ENCODE measurements at places on chromosomes 5 and 9. TPM values are rescaled to one million over a fixed set of nuclear protein-coding genes. Genes with fewer than 3 reads are reported as not detected.

The COL5A1 gene
- total RNA-seq: 263 TPM

The TLX3 gene
- not detected for total RNA-seq

The CCL28 gene
- 2.3 TPM for total RNA-seq

The LRRC14B gene
- not detected for total RNA-seq

The LCN2 gene
- not detected for total RNA-seq

The HOMER1 gene
- total RNA-seq: 5.1 TPM

The JAK2 gene
- 3.5 TPM for total RNA-seq

The CAMK2A gene
- total RNA-seq: not detected

The ENC1 gene
- total RNA-seq: 120 TPM

The SETD9 gene
- total RNA-seq: 17.6 TPM

The TPPP gene
- 1.1 TPM for total RNA-seq

The FOXD4L3 gene
- not detected for total RNA-seq

The HIGD2A gene
- 131 TPM for total RNA-seq

The CYSRT1 gene
- total RNA-seq: 2.9 TPM

The EQTN gene
- total RNA-seq: not detected

The CACNA1B gene
- 0.16 TPM for total RNA-seq

The EFNA5 gene
- 17.6 TPM for total RNA-seq

The LHX6 gene
- under 0.01 TPM for total RNA-seq

The IL4 gene
- total RNA-seq: not detected

The SPINK13 gene
- total RNA-seq: not detected

The SCGB3A2 gene
- total RNA-seq: not detected

The TRIM7 gene
- total RNA-seq: 4.1 TPM

The PCDHB11 gene
- total RNA-seq: 0.63 TPM

The CSF2 gene
- total RNA-seq: 0.25 TPM

The ITK gene
- total RNA-seq: not detected

The TTC33 gene
- total RNA-seq: 3.7 TPM

The GLIPR2 gene
- total RNA-seq: 61.2 TPM

The PPWD1 gene
- 10.5 TPM for total RNA-seq

The PCDHGA9 gene
- total RNA-seq: 6.1 TPM

The PITX1 gene
- not detected for total RNA-seq

The BAG1 gene
- 34.1 TPM for total RNA-seq

The ALDH1A1 gene
- 16.0 TPM for total RNA-seq

The NEURL1B gene
- total RNA-seq: 0.51 TPM

The TNIP1 gene
- total RNA-seq: 97.0 TPM

The PCA3 gene
- not detected for total RNA-seq

The PCDHAC2 gene
- 0.25 TPM for total RNA-seq

The GPRIN1 gene
- 7.6 TPM for total RNA-seq

The TMOD1 gene
- total RNA-seq: 0.13 TPM
